ENCODE measurements at places on chromosomes 12 and 14. TPM values are rescaled to one million over a fixed set of nuclear protein-coding genes. Genes with fewer than 3 reads are reported as not detected.

DNA sequence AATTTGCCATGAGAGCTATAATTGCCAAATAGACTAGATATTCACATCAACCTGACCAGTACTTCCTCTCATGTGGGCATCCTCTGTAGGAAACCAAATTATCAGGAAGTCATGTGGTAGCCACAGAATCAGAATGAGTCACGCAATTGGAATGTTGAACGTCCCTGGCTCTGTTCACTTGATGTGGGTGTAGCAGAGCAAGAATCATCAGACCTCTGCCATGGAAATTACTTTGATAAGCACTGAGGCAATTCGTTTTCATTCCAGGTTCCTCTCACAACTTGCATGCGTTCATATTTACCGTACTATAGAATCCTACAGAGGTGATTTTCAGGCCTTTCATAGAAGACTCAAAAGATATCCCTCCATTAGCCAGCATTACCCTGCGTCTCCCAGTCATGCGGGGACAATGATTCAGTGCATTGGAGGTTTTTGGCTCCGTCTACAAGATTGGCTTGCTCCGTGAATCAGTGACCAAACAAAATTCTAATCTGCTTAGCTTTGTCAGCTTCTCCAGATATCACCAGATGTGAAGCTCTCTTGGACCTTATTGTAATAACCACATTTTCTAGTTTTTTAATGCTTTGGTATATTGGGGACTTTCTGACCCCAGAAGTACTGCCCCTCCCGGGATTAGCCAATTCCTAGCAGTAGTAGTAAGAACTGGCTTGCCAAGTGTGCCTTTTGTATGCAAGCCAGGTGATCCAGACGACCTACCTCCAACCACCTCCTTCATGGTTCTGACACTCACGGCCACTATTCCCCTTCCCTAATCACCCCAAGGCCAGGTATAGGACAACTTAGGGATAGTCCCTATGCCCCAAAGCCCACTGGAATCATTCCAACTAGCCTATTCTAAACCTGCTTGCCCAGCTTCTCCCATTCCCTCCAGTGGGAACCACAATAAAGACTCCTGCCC lies 133.4 kb downstream of the KICS2 start:
- no peak for DNase-seq

DNA sequence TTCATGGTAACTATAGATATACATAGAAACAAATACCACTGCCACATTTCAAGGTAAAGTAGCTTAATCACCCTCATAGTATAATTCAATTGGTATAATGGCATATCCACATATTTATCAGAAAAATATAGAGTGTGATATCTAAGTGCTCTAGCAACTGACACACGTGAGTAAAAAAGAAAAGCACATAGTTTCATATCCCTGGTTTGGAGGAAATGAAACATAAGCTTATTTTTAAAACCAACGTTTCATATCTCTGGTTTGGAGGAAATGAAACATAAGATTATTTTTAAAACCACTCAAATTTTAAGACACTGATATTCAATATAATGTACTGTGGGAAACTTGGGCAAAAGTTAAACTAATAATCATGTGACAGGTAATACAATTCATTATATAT lies 2.1 kb downstream of the OR6C70 start:
- no peak for DNase-seq

DNA sequence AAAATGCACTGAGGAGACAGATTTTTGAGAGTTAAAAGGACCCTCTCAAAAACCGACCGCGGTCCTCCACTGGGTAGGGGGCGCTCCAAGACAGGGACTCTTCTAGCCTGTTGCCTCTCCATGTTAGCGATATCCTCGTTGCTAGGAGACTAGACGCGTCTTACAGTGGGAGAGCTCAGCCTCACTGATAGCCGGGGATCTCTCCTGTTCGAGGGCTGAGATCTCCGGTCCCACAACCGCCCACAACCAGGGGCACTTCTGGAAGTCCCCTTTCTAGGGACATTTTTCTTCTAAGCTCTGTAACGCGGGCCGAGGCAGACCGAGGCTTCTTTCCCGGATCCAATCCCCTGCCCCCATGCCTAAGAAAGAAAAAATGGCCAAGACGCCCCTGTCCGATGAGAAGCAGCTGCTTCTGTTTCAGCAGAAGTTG lies 21.3 kb downstream of the FKBP11 start:
- peak; percentile 92 for DNase-seq

GRCh38 chr14:54209511-54210250 lies 187.1 kb upstream of the CDKN3 start:
- no peak for DNase-seq

- no peak for DNase-seq
These were observed 92.0 kb upstream of the DYNC1H1 start for GRCh38 chr14:101872346-101872745.

DNA sequence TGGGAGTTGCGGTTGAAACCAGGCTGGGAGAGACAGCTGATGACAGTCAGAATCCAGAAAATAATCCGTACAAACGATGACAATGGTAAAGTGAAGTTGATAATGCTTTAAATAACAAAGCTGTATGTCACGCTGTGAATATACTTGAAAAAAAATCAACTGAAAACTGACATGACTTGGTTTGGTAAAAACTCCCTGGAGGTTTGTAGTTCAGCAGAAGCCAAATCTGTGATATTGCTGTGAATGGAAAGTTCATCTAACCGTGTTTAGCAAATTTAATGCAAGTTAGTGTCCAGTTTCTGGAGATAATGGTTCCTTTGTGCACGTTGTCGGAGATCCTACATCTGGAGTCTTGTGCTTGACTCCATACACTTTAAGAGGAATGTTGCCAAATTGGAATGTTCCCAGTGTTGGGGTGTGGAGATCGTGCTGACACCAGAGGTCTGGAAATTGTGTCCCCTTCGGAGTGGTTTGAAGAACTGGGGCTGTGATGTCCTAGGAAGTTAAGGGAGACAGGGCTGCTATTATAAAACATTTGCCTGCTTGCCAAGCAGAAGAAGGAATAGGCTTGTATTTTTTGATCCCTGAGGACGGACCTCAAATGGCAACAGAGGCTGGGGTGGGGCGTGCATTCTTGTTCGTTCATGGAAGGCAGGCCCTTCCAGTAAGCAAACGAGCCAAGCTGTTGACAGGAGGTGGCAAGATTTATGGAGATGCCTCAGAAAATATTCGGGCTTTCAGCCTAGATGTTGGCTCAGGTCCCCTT lies 30.6 kb downstream of the PPFIBP1 start:
- no peak for DNase-seq

DNA sequence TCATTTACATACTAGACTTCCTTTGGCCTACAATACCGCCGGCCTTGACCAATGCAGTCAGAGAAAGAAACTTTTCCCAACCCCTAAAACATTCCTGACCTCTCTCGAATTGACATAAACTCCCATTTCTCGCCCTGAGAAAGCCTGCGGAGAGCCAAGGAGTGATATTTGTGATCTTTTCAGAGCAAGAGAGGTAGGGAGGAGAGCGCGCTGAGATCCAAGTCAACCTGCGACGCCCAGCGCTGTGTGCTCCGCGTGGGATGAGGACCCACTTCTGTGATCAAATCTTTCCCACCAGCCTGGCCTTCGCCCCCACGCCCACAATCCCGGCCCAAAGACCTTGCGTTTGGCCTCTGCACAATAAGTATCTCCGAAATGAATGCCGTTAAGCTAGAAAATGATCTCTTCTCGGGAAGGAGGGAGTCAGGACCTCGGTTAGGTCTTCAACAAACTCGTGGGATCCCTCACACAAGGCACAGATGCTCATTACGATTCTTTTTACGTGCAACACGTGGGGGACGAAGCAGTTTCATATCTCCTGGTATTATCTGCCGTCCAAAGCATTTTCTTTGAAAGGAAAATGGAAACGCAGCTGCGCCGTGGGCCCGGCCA lies 6.3 kb upstream of the NPAS3 start:
- DNase-seq: no peak

DNA sequence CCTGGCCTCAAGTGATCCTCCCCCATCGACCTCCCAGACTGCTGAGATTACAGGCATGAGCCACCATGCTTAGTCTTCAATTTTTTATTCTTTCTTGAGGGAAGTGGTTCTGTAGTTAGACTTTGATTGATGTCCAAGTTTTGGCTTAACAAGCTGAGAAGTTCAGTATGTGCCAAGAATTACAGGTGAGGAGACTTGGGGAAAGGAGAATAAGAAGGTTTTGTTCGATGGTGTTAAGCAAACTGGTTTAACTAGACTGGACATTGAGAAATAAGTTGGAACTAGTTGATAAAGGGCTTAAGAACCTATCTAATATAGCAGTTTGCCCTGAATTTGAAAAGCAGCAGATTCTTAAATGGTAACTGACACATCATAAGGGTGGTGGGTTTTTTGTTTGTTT lies 32.6 kb upstream of the PLEKHD1 start:
- no peak for DNase-seq

DNA sequence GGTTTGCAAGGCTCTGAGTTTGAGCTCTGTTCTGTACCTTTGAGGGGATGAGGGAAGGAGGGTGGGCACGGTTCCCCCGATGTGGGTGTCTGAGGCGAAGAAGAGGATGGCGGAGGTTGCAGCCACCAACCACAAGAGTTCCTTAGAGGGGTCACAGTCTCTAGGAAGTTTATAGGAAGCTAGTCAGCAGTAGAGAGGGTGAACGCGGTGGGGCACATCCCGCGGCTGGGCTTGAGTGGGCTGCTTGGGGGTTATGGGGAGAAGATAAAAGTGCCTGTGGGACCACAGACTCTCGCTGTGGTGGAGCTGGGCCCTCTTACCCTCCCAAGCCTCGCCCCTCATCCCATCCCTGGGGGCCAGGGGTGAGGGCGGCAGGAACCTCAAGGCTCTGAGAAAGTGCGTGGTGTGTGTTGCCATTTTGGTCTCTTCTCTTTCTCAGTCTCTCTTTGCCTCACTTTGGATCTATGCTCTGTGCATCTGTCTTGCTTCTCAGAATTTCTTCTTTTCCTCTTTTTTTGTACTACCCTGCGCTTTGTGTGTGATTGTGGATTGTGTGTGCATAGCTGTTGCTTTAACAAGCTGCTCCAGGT lies 2.7 kb downstream of the CD4 start:
- no peak for DNase-seq

DNA sequence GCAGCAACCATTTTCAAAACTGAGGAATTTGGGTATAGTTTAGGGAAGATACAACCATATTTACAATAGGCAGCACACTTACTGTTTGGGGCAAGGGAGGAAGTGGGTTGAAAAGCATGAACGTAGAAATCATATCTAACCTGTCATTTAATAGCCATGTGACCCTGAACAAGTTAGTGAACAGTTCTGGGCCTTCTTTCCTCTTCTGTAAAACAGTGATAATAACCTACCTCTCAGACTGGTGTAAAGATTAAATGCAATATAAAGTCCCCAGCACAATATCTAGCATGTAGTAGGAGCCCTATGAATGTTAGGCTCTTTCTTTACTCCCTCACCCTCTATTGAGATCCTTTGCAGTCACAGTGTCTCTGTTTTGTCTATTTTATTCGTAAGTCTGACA lies 33.5 kb downstream of the A2ML1 start:
- no peak for DNase-seq

CCDC63 gene
- not detected for polyA plus RNA-seq

GOLT1B gene
- 42.0 TPM for polyA plus RNA-seq

TMPRSS12 gene
- polyA plus RNA-seq: 0.13 TPM

TAS2R10 gene
- 4.4 TPM for polyA plus RNA-seq

CARMIL3 gene
- polyA plus RNA-seq: 2.4 TPM

IL25 gene
- polyA plus RNA-seq: not detected

Data from left kidney (tissue), 8 donors.